ENCODE measurements at places on chromosomes 13 and 19. TPM values are rescaled to one million over a fixed set of nuclear protein-coding genes. Genes with fewer than 3 reads are reported as not detected.

F2RL3 gene
- not detected for total RNA-seq

PRDX2 gene
- total RNA-seq, result 404 TPM

AKT2 gene
- 151 TPM for total RNA-seq

DNA sequence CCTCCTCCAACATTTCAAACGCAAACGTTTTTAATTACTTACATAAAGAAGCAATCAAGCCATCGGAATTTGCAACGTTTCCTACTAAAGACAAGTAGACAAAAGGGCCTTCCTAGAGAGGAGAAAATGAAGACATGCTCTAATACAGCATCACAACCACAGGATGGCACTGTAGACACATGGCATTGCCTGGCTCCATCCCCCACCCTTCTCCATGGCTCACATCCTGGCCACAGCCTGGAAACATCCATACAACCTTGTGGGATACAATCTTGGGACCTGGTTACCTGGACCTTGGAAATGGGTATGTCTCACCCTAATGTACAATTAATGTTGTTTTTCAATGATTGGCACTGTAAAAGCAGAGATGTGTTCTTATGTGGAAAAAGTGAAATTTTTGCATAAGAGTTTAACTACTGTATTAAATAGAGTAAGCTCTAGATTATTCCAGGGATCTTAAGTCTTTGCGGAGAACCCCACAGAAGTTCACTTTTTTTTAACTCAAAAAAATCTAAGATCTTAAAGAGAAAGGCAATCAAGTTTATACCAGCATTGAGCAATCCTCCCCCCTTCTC lies 21.5 kb downstream of the EBPL start:
- no peaks in the 10 kb centered on the region for H3K27me3 ChIP-seq
- DNase-seq, result peak; percentile 57

- no peaks in the 10 kb centered on the region for H3K27me3 ChIP-seq
- no peaks in the 10 kb centered on the region for H3K36me3 ChIP-seq
- no peak within 1 kb of the TSS for H3K27ac ChIP-seq
- H3K4me3 ChIP-seq, result peak within 1 kb of the TSS; percentile 15
Observed at GRCh38 chr19:40413291-40413845, at the start of gene PRX. Gene PRX (minus strand): TSS chr19:40413378. CDS start chr19:40407932, 5,446 bp downstream.

DNA sequence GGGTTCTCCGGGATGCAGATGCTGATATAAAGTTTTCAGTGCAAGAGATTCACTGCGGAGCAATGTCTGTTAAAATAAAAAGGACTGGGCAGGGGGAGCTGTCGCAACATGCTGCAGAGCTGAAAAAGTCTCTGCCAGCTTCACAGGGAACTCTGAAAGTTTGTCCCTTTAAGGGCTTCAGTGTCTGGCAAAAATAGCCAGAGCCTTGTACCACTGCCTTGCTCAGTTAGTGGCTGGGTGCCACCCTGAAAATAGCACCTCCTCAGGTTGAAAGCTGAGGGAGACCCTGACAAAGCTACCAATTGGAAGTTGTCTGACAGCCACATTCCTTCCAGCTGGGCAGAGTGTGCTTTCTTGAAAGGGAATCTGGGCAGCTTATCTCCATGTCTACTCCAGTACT lies 3.0 kb upstream of the NDFIP2 start:
- H3K36me3 ChIP-seq, result no peaks in the 10 kb centered on the region
- H3K4me3 ChIP-seq, result no peak overlapping the region
- DNase-seq, result no peak
- no peak overlapping the region for H3K27ac ChIP-seq

DNA sequence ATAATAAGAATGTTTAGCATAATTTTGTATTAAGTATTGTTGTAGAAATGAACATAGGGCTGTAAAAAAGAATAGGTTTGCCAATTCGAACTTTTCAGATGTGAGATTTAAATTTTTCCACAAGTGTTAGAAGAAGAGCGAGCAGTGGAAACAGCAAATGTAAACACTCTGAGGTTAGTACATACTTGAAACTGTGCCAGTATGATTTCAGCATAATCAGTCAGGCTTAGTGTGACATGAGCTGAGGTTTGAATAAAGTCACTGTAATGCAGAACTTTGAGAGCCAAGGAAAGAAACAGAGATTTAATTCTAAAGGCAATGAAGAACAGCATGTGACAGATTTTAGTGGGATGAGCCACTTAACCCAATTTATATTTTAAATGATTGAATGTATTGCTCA lies 2166.4 kb downstream of the PCDH9 start:
- DNase-seq, result no peak
- no peaks in the 10 kb centered on the region for H3K27me3 ChIP-seq
- H3K4me1 ChIP-seq, result no peaks in the 10 kb centered on the region
- no peak overlapping the region for H3K27ac ChIP-seq

GRCh38 chr13:114089341-114089740 lies 43.1 kb downstream of the RASA3 start:
- no peak overlapping the region for H3K27ac ChIP-seq
- no peak for DNase-seq
- H3K27me3 ChIP-seq, result no peaks in the 10 kb centered on the region
- H3K36me3 ChIP-seq, result no peaks in the 10 kb centered on the region

GRCh38 chr13:112097770-112098169 lies 30.8 kb downstream of the SOX1 start:
- no peak overlapping the region for H3K27ac ChIP-seq
- H3K27me3 ChIP-seq, result peaks cover 21% of the 10 kb centered on the region
- DNase-seq, result no peak
- H3K4me1 ChIP-seq, result peaks cover 6% of the 10 kb centered on the region
- H3K36me3 ChIP-seq, result no peaks in the 10 kb centered on the region

GRCh38 chr13:19836472-19836871 lies 27.0 kb downstream of the ZMYM5 start:
- no peak for DNase-seq
- H3K27me3 ChIP-seq, result no peaks in the 10 kb centered on the region
- peaks cover 7% of the 10 kb centered on the region for H3K36me3 ChIP-seq
- H3K27ac ChIP-seq, result no peak overlapping the region

DNA sequence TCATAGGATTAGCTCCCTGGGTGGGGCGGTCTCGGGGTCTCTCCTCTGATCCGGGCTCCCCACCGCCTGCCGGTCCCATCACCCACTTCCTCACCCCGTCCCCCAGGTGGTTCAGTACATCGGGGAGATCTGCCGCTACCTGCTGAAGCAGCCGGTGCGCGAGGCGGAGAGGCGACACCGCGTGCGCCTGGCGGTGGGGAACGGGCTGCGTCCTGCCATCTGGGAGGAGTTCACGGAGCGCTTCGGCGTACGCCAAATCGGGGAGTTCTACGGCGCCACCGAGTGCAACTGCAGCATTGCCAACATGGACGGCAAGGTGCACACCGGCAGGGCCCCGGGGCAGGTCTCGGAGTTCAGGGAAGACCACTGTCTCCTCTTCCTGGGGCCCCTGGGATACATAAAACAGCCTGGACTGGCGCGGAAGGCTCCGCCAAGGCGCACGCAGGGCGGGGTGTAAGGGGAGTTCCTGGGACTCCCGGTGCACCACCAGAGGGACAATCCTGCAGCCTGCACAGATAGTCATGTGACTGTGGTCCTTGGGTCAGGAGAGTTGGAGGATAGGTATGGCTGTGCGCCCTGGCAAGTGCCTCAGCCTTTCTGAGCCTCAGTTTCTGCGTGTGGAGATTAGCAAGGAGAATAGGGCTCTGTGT lies 14.2 kb upstream of the PGLS start:
- DNase-seq, result no peak
- H3K27ac ChIP-seq, result no peak overlapping the region
- H3K27me3 ChIP-seq, result no peaks in the 10 kb centered on the region
- H3K36me3 ChIP-seq, result no peaks in the 10 kb centered on the region
- H3K4me3 ChIP-seq, result peak overlapping the region; percentile 9

- H3K4me3 ChIP-seq, result no peak overlapping the region
- DNase-seq, result no peak
- no peaks in the 10 kb centered on the region for H3K36me3 ChIP-seq
- no peaks in the 10 kb centered on the region for H3K27me3 ChIP-seq
- H3K27ac ChIP-seq, result no peak overlapping the region
Observed at GRCh38 chr13:74931698-74932433, 550.1 kb downstream of the TBC1D4 start.

DNA sequence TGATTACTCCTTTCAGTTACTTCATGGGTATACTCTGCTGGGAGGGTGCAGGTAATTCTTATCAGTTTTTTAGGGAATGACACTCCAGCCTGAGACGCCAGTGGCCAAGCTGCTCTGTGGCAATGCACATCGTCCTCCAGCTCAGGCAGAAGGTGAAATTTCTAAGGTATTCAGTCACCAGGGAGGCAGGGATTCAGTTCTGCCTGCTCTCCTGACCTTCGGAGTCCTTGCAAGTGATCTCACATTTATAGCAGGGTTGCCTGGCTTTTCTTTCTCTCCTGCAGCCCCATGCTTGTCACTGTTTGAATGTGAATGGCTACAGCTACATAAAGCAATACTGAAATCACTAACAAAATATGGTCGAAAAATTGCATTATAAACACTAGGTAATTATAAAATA lies 1447.5 kb downstream of the EFNB2 start:
- H3K36me3 ChIP-seq, result no peaks in the 10 kb centered on the region
- no peaks in the 10 kb centered on the region for H3K27me3 ChIP-seq
- H3K4me3 ChIP-seq, result no peak overlapping the region
- no peak overlapping the region for H3K27ac ChIP-seq
- H3K4me1 ChIP-seq, result peaks cover 2% of the 10 kb centered on the region
- DNase-seq, result no peak

DNA sequence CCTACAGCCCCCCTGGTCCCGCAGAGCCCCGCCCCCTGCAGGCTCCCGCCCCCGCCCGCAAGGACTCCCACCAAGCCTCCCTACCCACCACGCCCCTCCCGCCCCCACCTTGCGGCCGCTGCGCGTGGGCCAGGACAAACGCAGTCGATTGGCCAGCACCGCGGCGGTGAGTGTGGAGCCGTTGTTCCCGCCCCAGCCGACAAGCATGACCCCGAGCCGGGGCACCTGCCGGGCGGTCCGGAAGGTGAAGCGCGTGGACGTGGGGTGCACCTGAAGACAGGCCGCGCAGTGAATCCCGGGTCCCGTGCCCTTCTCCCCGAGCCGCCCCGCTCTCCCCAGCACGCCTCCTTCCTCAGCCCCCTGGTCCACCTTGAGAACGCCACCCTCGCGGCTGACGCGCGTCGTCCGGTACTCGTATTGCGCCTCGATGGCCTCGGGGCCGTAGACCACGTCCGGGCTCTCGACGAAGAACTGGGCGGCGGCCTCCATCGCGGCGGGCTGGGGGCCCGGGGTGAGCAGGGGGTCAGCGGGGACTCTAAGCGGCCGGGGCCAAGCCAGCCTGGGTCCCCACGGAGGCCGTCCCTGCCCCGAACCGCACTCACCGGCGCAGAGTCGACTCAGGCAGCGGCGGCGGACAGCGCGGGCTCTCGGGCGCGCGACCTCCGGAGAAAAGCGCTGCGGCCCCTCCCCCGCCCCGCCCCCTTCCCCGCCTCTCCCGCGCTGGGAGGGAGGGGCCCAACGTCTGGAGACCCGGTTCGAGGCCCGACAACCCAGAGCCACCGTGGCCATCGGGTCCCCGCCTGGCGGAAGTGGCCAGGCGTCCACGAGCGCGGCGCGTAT lies at the start of gene ISYNA1:
ISYNA1 (minus strand) TSS at position 643 of the 840 bp plus-strand sequence; CDS start at position 489, 154 bp downstream.
- H3K27ac ChIP-seq, result peak within 1 kb of the TSS; percentile 58
- H3K36me3 ChIP-seq, result peaks cover 13% of the 10 kb centered on the region
- peak within 1 kb of the TSS; percentile 70 for H3K4me3 ChIP-seq
- no peaks in the 10 kb centered on the region for H3K27me3 ChIP-seq

DNA sequence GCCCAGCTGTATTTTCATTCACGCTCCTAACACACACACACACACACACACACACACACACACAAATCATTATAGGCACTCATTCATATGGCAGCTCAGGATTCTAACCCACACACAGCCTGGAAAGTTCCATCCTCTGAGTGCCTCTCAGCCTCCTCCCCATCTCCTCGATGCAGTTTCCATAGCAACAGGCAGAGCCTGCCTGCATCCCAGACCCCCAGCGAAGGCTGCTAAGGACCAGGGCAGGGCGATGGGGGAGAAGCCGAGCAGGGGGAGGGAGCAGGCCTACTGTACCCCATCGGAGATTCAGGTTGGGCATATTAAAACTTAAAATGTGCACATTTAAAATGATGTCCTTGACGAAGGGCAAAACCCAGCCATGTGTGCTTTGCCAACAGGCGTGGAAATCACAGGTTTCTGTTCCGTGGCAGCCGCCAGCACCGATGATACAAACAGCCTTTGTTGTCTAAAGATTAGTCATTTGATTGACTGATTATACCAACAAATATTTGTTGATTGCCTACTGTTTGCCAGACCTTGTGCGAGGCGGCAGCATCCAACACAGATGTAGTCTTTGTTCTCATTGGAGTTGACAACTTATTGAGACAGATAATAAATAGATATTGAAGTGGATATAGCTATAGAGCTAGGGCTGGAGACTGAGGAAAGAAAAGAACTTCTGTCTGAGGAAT lies 43.8 kb upstream of the USP29 start:
- no peak overlapping the region for H3K4me3 ChIP-seq
- H3K36me3 ChIP-seq, result no peaks in the 10 kb centered on the region
- H3K27ac ChIP-seq, result no peak overlapping the region
- DNase-seq, result no peak
- H3K4me1 ChIP-seq, result no peaks in the 10 kb centered on the region

GRCh38 chr19:56917998-56918397 lies 77.5 kb upstream of the PEG3 start:
- H3K4me1 ChIP-seq, result no peaks in the 10 kb centered on the region
- H3K27me3 ChIP-seq, result no peaks in the 10 kb centered on the region
- no peaks in the 10 kb centered on the region for H3K36me3 ChIP-seq
- no peak for DNase-seq

- H3K27me3 ChIP-seq, result no peaks in the 10 kb centered on the region
- H3K4me3 ChIP-seq, result peak within 1 kb of the TSS; percentile 60
- no peaks in the 10 kb centered on the region for H3K36me3 ChIP-seq
- H3K27ac ChIP-seq, result no peak within 1 kb of the TSS
- no peaks in the 10 kb centered on the region for H3K4me1 ChIP-seq
Observed at GRCh38 chr19:18007917-18008673, at the start of gene ARRDC2. Gene ARRDC2 (plus strand): TSS chr19:18008170. CDS start chr19:18008311, 141 bp downstream.

DNA sequence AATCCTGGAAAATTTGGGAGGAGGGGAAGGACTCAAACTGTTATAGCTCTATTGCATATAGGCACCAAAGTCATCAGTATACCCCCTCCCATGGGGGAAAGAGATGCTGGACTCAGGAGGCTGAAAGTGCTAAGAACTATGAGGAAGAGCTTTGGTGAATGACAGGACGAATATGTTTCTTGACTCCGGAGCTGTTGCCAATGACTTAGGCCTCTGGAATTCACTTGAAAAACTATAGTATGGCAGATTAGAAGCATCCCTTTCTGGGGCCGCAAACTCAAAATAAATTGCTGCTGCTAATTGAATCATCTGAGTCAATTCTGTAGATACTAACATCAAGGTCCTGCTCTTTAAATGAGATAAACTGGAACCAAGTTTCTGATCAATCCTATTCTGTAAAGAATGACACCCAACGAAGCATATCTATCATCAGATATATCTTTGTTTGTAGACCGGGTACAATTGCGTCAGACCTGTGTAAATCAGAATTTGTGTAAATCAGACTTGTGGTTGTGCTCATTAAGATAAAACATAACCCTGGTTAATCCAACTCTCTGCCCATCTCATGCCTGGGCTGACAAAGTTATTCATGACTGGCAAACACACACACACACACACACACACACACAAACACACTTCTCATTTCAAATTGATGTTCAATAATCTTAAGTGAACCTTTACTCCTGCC lies 1793.8 kb upstream of the PCDH20 start:
- H3K4me3 ChIP-seq, result no peak overlapping the region
- H3K36me3 ChIP-seq, result no peaks in the 10 kb centered on the region
- H3K4me1 ChIP-seq, result no peaks in the 10 kb centered on the region
- no peaks in the 10 kb centered on the region for H3K27me3 ChIP-seq
- no peak for DNase-seq
- H3K27ac ChIP-seq, result no peak overlapping the region

- no peaks in the 10 kb centered on the region for H3K36me3 ChIP-seq
- no peak for DNase-seq
- no peaks in the 10 kb centered on the region for H3K4me1 ChIP-seq
- no peak overlapping the region for H3K27ac ChIP-seq
- no peak overlapping the region for H3K4me3 ChIP-seq
- H3K27me3 ChIP-seq, result no peaks in the 10 kb centered on the region
Observed at GRCh38 chr13:40148101-40148500, 492.6 kb downstream of the COG6 start.
